Activated T-helper 17 cell treated with anti-CD3 and anti-CD28 coated beads, Interleukin-2, amount 50 U/mL, for 72 hours (primary cell): ENCODE measurements at places on chromosomes 4 and X.
A peak's percentile ranks its signal among the peaks of the same experiment; 100 is the strongest.

DNA sequence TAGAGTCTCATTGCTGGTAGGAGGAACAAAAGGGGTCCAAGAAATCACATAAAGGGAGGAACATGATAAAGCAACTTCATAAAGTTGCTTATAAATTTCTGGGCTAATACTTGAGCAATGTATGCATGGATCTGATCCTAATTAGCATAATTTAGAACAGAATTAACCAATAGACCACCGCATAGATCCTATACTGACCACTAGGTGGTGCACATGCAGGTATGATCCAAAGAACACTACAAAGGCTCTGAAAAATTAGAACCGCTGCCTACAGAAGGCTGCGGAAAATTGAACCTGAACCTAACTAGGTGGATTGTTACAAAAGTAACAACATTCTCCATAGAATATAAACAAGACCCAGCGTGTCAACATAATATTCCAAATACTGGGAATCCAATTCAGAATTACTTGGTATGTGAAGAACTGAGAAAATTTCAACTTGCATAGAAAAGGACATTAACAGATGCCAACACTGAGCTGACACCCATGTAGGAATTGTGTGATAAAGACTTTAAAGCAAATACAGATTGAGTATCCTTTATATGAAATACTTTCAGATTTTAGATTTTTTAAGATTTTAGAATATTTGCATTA is 23.3 kb downstream of the BRCC3 start:
- ATAC-seq, result peak; percentile 60

DNA sequence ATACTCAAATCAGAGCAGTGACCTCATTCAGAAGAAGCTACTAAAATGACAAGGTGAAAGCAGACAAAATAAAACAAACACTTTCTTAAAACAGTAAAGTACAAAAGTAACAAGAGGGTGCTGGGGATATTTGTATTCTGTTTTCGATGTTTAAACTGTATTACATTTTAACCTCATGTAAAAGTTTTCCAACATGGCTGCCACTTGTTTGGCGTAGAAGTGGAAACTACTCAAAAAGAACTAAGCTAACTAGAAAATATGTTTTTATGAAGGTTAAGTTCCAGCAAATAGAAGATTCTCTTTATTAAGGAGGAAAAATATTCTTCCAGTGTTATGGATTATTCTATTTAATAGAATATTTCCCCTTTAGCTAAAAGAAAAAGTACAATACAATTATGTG is 155.0 kb downstream of the FBXW7 start:
- no peak for ATAC-seq

DNA sequence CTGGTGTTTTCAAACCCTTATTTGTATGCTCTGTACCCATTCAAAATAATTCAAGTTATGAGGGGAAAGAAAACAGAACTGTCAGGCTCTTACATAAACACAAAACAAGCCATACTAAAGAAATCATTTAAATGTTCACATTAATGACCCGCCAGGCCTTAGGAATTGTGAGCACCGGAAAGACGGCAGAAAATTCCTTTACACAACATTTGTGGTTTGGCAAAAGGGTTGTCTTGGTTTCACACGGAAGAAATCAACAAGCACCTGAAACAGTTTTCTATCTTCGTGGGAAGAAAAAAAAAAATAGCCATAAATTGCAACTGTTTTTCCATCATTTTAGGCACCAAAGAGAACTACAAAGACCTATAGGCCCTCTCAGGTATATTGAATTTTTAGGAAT is 188.5 kb upstream of the FTHL17 start:
- ATAC-seq, result no peak

GRCh38 chr4:56607926-56608325 is 73.2 kb downstream of the HOPX start:
- ATAC-seq, result no peak

- no peak for ATAC-seq
Measured at GRCh38 chr4:85761803-85762528, 287.0 kb downstream of the ARHGAP24 start.

- no peak for ATAC-seq
Measured at GRCh38 chr4:122758033-122758432, 25.5 kb downstream of the BBS12 start.

DNA sequence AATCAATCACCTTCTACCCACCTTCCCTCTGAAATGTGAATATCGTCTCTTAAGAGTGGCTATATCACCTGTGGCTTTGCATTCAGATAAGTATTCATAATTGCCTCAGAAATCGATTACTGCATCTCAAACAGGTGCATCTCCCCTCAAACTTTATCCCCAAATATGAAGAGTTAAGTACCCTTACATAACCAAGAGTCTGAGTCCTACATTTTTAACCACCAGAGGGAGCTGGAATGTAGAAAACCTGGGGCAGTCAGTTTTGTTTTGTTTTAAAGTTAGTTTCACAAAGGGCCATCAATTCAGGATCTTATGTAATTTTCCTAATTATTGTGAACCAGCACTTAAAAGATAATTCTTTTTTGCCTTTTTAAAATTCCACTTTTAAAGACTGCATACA is 5.7 kb downstream of the TCEANC start:
- ATAC-seq, result no peak

GRCh38 chrX:66756717-66757116 is 117.8 kb upstream of the EDA2R start:
- no peak for ATAC-seq

DNA sequence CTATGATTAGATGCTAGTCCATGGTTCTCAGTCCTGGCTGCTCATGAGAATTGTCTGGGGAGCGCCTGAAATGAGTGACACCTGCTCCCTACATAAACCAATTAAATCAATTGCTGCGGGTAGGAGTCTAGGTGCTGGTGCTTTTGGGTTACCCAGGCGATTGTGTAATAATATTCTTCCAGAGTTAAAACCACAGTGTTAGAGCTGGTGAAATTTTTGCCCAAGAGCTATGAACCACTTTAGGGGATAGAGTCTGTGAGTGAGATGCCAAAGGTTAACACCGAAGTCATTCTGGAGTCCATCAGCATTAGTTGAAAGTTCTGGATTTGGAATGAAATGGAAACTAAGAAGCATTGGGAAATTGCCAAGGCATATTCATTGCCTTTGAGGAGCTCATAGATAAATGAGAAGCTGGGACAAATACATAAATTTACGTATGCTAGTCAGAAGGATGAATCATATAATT is 15.3 kb downstream of the PDK3 start:
- peak; percentile 20 for ATAC-seq

- no peak for ATAC-seq
Measured at GRCh38 chr4:180197471-180197870, 2045.7 kb upstream of the TENM3 start.

GRCh38 chr4:8542776-8543525 is 37.2 kb upstream of the GPR78 start:
- no peak for ATAC-seq

DNA sequence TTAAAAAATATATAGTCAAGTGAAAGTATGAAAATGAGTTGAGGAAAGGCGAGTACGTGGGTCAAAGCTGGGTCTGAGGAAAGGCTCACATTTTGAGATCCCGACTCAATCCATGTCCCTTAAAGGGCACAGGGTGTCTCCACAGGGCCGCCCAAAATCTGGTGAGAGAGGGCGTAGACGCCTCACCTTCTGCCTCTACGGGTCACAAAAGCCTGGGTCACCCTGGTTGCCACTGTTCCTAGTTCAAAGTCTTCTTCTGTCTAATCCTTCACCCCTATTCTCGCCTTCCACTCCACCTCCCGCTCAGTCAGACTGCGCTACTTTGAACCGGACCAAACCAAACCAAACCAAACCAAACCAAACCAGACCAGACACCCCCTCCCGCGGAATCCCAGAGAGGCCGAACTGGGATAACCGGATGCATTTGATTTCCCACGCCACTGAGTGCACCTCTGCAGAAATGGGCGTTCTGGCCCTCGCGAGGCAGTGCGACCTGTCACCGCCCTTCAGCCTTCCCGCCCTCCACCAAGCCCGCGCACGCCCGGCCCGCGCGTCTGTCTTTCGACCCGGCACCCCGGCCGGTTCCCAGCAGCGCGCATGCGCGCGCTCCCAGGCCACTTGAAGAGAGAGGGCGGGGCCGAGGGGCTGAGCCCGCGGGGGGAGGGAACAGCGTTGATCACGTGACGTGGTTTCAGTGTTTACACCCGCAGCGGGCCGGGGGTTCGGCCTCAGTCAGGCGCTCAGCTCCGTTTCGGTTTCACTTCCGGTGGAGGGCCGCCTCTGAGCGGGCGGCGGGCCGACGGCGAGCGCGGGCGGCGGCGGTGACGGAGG is at the start of gene FMR1:
Gene FMR1, plus strand, starts transcription at position 728 of the 831 bp plus-strand sequence. CDS start 261 bp downstream, outside the sequence.
- peak; percentile 90 for ATAC-seq

DNA sequence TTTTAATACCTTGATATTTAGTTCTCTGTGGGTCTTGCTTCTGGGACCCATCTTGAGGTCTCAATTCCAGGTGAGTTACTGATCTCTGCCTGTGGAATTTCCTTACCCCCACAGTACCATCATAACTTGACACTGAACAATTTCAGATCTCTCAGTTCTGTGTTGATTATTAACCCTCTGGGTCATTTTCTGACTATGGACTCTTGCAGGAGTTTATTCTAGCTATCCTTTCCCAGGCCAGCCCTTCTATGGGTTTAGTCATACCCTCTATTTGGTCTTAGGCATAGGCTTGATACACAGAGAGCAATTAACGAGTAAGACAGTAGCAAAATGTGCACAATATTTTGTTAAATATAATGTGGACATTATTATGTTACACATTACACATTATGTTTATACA is 3.7 kb upstream of the SPARCL1 start:
- no peak for ATAC-seq

DNA sequence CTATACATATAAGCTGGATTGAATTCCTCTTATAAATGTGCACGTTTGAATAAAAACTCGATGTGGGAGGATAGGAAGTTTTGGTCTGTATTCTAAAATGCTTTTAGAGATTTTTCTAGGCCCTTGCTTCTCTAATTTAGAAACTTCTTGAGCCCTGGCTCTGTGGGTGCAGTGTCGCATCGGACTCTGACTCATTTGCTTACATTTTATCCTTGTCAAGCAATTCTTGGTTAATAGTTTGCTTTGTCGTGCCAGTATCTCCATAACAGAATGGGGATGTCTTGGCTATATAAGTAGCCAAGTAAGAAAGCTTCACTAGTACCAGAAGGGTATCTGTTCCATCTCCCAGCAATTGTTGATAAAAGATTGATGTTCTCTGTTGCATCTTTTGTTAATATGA is 10.7 kb downstream of the SGMS2 start:
- no peak for ATAC-seq

GRCh38 chr4:32161392-32161791 is 1441.2 kb downstream of the PCDH7 start:
- ATAC-seq, result no peak

DNA sequence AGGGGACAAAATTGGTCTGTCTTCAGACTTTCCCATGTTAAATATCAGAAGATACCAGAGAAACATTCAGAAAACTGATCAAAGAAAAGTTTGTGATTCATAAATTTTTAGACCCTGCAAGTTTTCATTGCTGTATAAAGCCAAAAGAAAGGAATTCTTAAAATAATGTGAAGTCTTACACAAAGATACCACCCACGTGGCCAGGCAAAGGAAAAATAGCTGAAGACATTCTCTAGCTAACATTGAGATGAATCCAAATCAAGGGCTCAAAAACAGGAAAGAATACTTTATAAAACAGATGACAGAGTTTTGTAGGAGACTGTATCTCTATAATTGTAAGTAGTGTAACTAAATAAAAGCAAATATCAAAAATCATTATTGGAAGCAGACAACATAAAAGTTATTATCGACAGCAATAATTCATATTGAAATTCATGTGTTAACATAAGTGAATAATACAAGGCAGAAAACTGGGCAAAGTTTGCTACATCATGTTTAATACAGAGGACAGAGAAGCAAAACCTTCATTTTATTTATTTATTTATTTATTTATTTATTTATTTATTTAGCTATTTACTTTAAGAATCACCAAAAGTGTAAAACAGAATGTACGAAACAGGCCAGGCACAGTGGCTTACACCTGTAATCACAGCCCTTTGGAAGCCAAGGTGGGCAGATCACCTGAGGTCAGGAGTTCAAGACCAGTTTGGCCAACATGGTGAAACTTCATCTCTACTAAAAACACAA is 204.6 kb upstream of the SLIT2 start:
- ATAC-seq, result no peak

- no peak for ATAC-seq
Measured at GRCh38 chrX:139889760-139890159, 43.1 kb downstream of the ATP11C start.

DNA sequence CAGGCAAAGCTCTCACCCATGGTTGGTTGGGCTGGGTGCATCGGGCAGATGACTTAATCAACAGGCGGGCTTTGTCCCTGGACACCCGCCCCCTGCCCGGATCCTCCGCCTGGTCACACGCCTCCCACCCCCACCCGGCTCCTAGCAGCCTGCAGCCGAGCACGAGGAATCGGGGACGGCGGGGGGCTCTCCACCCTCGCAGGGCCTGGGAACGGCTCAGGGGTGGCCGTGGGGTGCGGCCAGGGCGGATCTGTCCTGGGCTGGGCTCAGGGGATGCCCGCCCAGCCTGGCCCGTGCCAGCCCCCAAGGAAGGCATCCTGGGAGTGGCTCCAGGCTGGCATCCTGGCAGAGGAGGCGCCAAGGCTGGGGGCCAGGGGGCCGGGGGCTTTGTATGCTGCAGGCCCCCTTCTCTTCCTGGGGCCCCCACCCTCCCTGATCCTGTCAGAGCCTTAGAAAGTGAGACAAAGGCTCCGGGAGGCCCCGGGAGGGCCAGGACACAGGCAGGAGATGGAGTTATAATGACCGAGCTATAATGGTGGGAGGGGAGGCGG is 32.5 kb upstream of the FGFR3 start:
- no peak for ATAC-seq

- ATAC-seq, result peak; percentile 37
Measured at GRCh38 chrX:21581479-21581878, 76.7 kb downstream of the KLHL34 start.

- no peak for ATAC-seq
Measured at GRCh38 chr4:120506536-120506935, 416.0 kb downstream of the PRDM5 start.

- ATAC-seq, result no peak
Measured at GRCh38 chr4:167117273-167117672, 117.0 kb downstream of the SPOCK3 start.

- no peak for ATAC-seq
Measured at GRCh38 chr4:94634271-94634670, 123.5 kb upstream of the BMPR1B start.

- no peak for ATAC-seq
Measured at GRCh38 chr4:180828455-180829018, 1414.7 kb upstream of the TENM3 start.
